ENCODE measurements at places on chromosomes 4 and X.
A peak's percentile ranks its signal among the peaks of the same experiment; 100 is the strongest.

GRCh38 chr4:15784959-15785634 lies 7.0 kb downstream of the CD38 start:
- DNase-seq, result no peak

GRCh38 chr4:174613979-174614378 lies 91.7 kb upstream of the HPGD start:
- DNase-seq, result no peak

DNA sequence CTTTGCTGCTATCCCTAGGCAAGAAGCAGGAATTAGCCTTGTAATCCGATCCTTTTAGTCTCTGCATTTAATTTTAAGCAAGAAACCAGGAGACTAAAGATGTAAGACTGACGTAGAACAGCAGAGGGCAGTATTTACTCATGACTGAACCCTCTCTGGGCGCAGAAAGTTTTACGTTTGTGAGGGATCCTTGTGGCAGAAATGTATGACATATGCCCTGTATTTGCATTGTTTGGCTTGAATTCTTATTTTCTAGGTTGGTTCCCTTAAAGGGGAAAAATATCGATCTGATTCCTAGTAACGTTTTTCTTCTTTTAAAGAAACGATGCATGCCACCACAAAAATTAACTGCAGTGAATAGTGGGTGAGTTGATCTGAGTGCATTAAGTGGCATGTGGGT lies 1.3 kb upstream of the FAT4 start:
- DNase-seq, result no peak

DNA sequence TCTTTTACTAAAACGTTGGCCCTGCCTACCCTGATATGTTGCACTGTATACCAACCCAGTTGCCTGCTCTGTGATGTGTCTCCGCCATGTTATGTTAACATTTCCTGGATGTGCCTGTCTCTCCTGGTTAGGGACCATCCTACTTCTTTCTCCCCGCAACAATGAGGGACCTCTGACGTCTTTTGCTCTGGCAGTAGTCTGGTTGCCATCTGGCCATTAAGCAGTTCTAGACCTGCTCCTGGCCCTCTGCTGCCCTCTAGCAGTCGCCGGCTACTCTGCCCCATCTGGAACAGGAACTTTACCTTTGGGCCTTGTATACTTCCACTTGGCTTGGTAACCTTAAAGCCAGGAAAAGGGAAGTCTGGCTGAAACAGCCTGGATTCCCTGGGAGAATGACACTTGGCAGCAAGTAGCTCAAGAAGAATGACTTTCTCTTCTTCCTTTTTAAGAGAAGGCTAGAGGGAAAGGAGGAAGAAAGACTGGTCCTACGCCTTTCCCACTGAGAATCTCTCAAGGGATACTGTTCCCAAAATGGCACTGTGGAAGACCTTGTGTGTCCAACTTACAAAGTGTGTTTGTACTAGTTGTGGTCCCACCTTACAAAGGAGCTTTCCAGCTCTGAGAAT lies 63.5 kb downstream of the GPC3 start:
- DNase-seq, result no peak

- DNase-seq, result no peak
These were observed 109.4 kb upstream of the CBLL2 start for GRCh38 chrX:22163326-22163725.

DNA sequence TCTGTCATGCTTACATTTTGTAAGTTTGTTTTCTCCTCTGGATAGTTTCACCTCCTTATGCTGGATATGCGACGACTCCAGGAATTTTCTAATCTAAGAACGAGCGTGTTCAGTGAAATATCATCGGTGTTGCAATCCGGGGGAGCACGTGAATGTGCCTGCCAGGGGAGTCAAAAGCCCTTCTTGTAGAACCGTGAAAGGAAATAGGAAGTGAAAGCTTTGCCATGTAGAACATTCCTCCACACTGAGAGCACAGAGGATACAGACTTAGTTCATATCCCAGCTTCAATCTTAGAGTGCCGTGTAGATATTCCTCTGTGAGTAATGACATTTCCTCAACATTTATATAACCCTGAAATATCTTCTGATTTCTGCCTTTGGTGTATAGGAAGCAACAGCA lies 121.2 kb downstream of the VEGFC start:
- no peak for DNase-seq

DNA sequence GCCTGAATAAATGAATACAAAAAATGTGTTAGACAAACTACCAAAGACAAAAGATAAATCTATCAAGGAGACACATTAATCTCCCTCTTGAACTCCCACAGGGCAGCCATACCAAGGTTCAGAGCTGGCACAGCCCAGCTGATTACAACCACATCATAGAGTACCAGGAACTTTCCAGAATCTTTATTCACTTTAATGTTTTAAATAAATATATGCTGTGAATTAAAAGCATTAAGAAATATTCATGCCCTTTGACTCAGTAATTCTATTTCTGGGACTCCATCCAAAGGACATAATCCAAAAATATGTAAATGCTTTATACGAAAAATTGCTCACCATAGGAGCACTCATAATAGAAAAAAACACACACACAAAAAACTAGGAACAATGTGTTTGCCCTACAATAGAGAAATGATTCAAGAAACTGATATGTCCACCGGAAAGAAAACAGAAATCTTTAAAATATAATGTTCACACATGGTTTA lies 126.0 kb downstream of the LDB2 start:
- no peak for DNase-seq

DNA sequence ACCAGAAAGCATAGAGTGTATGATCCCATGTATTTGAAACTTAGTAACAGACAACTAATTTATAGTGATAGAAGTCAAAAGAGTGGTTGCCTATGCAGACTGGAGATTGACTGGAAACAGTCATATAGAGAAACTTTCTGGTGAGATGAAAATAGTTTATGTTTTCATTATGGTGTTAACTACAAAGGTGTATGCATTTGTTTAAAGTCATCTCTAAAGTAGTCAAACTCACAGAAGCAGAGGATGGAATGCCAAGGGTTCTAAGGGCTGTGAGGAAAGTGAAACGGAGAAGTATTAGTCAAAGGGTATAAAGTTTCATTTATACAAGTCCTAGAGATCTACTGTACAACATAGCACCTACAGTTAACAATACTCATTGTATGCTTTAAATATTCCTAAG lies 45.8 kb downstream of the ENOX2 start:
- no peak for DNase-seq

- DNase-seq, result no peak
These were observed 101.0 kb upstream of the UBQLN2 start for GRCh38 chrX:56462389-56462788.

DNA sequence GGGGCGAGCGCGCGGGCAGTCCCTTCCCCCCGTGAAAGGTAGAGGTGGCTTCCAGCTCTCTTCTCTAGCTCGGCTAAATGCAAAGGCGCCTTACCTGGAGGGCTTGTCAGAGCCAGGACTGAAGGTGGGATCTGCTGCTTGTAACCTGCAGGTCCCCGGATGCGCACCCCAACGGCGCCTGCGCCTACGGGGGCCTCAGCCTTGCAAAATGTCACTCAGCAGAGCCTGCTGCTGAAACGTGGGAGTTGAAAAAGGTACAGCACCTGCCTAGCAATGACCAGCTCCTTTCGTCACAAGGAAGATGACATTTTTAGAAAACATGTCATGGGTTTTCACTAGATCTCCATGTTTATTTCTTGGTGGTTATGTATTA lies 583 bp downstream of the ABHD18 start:
- peak; percentile 60 for DNase-seq

DNA sequence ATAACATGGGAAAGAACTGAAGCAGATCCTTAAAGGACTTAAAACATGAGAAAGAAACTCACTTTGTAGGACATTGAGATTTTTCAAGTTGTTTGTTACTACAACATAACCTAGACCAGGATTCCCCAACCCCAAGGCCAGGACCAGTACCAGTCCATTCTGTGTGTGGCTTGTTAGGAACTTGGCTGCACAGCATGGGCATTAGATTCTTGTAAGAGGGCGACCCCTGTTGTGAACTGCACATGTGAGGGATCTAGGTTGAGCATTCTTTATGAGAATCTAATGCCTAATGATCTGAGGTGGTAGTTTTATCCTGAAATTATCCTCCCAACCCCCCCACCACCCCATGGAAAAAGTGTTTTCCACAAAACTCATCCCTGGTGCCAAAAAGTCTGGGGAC lies 566.1 kb downstream of the KCTD8 start:
- DNase-seq, result no peak

GRCh38 chrX:36422368-36422767 lies 502.8 kb downstream of the CFAP47 start:
- no peak for DNase-seq

DNA sequence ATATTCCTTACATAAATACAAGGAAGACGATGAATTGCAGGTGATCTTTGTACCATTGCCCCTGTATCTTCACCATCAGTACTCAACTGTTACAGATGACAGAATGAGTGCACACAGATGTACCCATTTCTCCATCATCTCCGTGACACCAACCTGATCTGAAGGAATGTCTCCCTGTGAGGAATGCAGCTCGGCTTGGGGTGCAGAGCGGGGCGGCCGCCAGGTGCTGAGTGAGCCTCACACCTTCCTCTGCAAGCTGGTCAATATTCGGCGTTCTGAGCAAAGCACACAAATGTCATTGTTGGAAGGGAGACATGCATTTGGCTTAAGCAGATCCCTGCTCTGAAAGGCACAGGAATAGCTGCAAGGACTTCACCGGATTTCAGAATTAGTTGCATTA lies 7.4 kb downstream of the ARSD start:
- no peak for DNase-seq

DNA sequence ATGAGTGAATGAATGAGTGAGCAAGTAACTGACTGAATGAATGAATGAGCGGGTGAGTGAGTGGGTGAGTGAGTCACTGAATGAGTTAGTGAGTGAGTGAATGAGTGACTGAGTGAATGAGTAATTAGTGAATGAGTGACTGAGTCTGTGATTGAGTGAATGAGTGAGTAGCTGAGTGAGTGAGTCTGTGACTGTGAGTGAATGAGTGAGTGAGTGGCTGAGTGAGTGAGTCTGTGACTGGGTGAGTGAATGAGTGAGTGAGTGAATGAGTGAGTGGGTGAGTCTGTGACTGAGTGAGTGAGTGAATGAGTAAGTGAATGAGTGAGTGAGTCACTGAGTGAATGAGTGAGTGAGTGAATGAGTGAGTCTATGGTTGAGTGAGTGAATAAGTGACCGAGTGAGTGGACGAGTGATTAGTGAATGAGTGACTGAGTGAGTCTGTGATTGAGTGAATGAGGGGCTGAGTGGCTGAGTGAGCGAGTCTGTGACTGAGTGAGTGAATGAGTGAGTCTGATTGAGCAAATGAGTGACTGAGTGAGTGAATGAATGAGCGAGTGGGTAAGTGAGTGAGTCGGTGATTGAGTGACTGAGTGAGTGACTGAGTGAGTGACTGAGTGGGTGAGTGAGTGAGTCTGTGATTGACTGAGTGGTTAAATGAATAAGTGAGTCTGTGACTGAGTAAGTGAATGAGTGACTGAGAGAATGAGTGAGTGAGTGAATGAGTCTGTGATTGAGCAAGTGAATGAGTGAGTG lies 223.0 kb upstream of the PSAPL1 start:
- DNase-seq, result no peak

GRCh38 chr4:26267087-26267486 lies 53.7 kb upstream of the RBPJ start:
- DNase-seq, result no peak

DNA sequence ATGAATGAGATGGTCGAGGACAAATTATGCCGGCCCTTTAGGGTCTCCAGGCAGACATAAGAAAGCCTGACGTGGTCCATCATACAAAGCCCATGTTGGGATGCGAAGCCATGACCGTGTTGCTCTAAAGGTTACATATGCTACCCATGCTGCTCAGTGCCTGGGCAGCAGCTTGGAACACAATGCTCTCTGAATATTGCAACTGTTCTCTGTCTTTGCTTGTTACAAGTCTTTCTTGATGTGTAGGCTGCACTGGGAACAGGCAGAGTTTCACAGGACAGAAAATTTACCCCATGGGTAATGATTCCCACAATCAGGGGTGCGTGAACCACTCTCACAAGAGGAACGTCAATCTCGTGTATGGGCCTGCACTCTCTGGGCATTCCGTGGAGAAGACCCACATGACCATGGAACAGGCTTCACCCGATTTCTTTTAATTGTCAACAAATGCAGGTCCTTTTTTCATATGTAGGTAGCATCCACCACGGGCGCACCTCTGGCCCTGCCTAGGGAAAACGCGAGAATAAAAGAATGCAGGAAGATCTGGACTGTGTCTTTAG lies 66.3 kb downstream of the NBDY start:
- no peak for DNase-seq

DNA sequence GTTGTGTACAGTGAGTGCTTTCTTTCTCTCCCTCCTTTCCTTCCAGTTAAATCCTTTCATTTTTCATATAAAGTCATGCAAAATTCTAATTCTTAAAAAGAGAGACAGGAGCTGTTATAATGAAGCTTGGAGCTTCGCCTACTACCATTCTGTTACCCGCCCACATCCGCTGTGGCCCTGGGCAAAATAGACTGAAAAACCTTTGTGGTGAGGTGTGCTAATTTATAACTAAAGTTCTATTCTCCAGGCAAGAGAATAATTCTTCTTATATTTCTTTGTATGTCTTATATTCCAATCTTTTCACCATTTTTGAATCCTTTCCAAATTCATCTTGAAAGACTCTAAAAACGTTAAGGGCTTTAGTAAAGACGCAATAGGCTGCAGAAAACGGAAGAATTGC lies 7.0 kb downstream of the QRFPR start:
- no peak for DNase-seq

DNA sequence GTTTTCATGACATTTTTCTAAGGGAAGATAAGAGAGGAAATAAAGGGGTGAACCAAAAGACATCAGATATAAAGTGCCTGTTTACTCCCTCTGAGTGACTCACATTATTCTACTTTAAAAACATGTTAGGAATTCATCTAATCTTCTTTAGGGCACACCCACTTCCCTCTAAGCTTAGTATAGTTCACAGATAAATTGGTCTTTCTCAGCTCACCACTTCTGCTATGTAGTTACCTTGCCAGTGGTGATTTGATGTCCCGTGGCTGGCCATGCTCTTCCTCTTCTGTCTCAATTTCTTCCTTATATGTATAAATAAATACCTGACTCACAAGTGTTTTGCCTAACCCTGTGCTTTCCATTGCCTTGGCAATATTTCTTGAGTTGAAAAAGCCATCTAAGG lies 96.8 kb downstream of the PDLIM5 start:
- no peak for DNase-seq

GRCh38 chr4:140070366-140070765 lies 83.6 kb downstream of the MAML3 start:
- no peak for DNase-seq

GRCh38 chrX:16436348-16437188 lies 213.4 kb upstream of the S100G start:
- DNase-seq, result peak; percentile 43

GRCh38 chr4:180850318-180850940 lies 1392.8 kb upstream of the TENM3 start:
- no peak for DNase-seq

GRCh38 chr4:98026362-98026761 lies 116.9 kb downstream of the STPG2 start:
- no peak for DNase-seq

GRCh38 chrX:126509923-126510322 lies 42.7 kb downstream of the DCAF12L1 start:
- no peak for DNase-seq
